ENCODE measurements at places on chromosomes 2 and 18.

DNA sequence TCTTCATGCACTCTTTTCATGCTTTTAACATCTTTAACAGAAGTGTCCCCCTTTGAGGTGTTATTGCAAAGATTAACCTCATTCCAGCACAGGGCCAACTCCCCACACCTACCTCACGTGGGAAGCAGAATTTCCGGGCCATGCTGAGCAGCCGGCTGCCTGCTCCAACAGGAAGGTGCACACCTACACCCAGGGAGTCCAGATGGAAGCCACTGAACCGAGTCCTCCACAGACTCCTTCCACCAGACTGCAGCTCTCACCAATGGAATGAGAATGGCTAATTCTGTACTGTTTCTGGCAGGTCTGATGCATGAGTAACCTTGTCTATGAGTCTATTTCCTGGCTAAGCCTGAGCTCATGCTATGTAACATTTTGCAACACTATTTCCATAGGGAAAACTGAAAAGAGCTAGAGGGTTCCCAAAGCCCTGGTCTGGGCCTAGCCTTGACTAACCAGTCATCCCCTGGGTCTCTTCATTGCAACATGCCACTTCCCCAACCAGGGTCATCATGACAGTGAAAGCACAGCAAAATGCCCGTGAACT lies 11.0 kb downstream of the ERFE start:
- DNase-seq: no peak

DNA sequence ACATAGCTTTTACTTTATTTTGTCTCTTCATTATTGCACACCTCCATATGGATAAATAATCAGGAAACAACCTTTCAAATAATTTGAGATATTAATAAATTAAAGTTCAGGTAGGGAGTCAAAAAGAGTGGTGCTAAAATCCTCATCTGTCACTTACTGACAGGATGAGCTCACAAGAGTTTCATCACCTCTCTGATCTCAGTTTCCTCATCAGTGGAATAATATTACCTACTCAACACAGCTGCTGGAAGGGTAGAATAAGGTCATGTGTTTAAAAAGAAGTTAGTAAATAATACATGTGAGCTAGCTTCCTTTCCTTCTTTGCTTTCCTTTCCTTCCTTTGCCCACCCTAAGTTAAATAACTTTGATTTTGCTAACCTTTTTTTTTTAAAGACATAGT lies 61.9 kb downstream of the RDH14 start:
- no peak for DNase-seq

DNA sequence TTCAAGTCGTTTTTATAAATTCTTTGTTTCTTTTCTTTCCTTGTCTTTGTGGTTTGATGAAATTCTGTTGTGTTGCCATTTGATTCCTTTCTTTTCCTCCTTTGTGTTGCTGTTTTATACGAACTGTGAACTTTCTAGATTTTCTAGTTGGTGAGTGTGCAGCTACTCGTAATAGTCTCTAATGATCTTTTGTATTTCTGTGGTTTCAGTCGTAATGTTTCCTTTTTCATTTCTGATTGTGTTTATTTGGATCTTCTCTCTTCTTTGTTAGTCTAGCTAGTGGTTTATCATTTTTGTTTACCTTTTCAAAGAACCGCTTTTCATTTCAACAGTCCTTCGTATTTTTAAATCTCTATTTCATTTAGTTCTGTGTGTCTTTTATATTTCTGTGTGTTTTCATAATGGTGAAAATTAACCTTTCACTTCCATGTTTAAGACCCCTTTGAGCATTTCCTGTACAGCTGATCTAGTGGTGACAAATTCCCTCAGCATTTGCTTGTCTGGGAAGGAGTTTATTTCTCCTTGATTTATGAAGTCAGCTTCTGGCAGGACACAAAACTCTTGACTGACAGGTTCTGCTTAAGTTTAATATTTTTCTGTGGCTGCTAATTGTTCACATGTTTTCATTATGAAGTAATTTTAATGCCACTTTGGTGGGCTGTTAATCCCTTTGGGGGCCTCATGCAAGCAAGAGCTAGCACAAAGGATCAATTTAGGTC lies 16.2 kb upstream of the MALT1 start:
- DNase-seq: no peak

DNA sequence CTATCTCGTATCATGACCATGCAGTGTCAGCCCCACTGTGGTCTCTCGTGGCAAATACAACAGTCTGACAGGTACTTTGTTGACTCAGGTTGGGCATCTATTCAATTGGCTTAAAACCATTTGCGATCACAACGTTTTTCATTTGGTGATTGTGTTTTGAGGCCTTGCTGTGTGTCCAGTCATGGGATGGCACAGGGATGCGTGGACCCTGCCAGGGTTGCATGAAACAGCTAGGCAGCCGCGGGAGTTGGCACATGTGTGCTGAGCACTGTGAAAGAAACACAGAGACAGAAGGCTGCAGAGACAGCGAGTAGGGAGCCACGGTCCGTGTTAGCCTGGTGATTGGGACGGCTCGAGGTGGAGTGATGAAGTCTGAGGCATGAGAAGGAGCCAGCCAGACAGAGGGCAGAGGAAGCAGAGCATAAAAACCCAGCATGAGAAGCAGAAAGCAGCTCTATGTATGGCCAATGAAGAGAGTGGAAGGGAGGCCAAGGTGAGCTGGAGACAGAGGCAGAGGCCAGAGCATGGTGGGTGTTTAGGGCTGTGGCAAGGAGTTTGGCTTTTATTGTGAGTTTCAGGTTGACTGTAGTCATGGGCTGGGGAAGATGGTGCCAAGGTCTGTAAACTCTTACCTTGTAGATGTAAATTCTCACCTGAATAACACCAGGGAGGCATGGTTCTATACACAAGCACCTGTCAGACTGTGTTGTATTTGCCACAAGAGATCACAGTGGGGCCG lies 31.8 kb upstream of the IL1R1 start:
- no peak for DNase-seq

GRCh38 chr2:234954551-234954992 lies 2.8 kb downstream of the SH3BP4 start:
- DNase-seq: no peak
